ENCODE measurements at places on chromosomes 3 and 15.

GRCh38 chr3:162938083-162938482 lies 1441.5 kb downstream of the OTOL1 start:
- no peak for DNase-seq

DNA sequence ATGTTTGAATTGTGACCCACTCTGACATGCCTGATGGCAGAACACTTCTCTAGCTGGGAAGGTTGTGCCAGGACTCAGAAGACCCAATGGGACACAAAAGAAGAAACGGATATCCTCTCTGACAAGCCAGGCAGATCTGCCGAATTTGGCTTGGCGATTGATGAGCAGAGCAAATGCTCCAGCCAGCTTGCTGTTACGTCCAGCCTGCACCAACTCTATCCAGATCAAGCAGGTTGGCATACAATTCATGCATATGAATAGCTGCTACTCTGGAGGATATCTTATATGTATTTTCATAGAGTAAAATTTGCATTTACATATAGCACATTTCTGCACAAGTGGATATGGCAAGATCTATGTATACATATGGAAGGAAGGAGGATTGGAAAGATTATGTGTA lies 102.8 kb downstream of the PEX5L start:
- DNase-seq = no peak

GRCh38 chr3:64856977-64857516 lies 169.2 kb upstream of the ADAMTS9 start:
- no peak for DNase-seq

GRCh38 chr3:164030194-164030593 lies 1048.1 kb downstream of the SI start:
- DNase-seq = no peak

- no peak for DNase-seq
These were observed 500.6 kb upstream of the MCTP2 start for GRCh38 chr15:93730724-93731123.

DNA sequence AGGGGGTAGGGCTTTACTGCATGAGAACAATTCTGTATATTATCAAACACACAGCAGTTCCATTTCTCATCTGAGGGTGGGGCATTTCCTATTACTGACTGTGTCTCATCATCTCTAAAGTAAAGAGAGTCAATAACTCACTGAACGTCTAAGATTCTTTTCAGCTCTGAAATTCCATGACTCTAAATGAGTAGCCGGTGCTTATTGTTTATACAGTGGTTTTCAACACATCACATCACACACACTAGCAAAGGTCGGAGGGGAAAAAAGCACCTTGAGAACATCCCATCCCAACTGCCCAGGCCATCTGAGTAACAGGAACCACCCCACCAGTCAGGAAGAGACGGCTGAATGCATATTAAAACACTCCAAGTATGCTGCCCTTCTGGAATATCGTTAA lies 196.0 kb downstream of the SUCLG2 start:
- no peak for DNase-seq

- DNase-seq = no peak
These were observed 126.2 kb upstream of the SYNPR start for GRCh38 chr3:63151897-63152296.

- DNase-seq = no peak
These were observed 18.1 kb upstream of the SLC22A13 start for GRCh38 chr3:38247366-38248035.

- DNase-seq = no peak
These were observed 453.7 kb downstream of the FOXP1 start for GRCh38 chr3:71129611-71130431.

DNA sequence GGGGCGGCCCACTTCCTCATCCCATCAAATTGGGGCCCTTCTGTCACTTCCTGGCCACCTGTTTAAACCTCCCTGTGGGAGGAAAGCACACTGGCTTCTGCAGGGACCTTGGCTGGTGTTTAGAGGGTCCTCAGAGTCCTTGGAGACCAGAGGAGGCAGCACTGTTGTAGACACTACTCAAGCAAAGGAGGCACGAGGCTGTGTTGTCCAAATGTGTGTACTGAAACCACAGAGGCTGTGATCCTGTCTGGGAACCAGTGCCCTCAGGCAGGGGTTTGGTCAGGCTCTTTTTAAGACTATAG lies 12.4 kb upstream of the SEC13 start:
- DNase-seq = no peak

GRCh38 chr3:49902511-49903345 lies 945 bp downstream of the MST1R start:
- DNase-seq = no peak

DNA sequence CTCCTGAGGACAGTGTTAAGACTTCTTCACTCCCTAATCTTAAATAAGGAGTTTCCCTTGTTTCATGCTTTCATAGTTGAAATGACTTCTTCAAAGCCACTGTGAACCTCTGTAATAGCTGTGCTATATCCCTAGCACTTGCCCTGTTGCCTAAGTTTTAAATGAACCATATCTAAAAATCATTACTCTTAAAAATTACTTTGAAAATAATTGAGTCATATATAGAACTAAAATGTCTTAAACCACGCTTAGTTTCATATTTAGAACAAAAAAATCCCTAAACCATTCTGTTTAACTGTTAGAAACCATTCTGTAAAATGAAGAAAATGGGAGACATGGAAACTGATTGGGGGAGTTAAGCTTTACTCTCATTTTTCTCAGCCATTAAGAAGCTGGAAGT lies 29.8 kb downstream of the DNAJC19 start:
- no peak for DNase-seq

- no peak for DNase-seq
These were observed at the start of gene CHRNA7 for GRCh38 chr15:32029862-32030781. CHRNA7 (plus strand) TSS chr15:32030515; CDS start chr15:32030595, 80 bp downstream.

- DNase-seq = no peak
These were observed 675.4 kb downstream of the OTOL1 start for GRCh38 chr3:162171970-162172369.

DNA sequence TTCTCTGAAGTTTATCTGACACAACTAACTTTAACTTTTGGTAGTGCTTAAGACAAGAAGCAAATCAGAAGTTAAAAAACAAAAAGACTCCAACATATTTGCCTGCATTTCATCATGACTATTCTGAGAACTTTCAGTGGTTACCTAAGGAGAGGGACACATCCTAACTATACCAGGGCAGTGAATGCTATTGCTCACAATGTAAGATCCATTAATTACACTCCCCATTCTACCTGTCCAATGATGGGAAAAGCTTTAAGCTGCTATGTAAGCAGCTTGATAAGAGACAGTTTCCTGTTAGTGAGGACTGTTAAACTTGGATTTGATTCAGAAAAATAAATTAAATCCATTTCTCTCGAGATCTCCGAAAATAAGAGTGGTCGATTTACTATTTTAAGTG lies 37.5 kb downstream of the SERPINI1 start:
- no peak for DNase-seq

GRCh38 chr3:16433701-16434151 lies 79.8 kb downstream of the RFTN1 start:
- no peak for DNase-seq

DNA sequence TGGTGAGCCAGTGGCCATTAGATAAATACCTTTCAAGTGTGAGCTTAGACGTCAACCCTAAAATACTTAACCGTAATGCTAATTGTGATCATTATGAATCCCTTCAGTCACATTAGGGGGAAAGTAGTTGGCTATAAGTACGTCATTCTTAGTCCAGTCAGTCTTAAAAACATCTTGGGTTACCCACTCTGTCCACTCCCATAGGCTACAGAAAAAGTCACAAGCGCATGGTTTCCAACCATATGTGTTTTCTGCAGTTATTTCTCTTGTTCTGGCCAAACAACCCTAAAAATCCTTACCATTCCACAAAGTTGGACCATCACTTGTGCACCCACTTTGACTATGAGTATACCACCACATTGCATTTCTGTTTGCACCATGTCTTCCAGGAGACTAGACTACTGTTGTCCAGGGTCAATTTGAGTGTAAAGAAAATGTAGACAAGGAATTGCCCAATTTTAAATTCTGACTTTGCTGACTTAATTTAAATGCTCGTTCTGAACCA lies 3.3 kb downstream of the RPL15 start:
- DNase-seq = no peak

DNA sequence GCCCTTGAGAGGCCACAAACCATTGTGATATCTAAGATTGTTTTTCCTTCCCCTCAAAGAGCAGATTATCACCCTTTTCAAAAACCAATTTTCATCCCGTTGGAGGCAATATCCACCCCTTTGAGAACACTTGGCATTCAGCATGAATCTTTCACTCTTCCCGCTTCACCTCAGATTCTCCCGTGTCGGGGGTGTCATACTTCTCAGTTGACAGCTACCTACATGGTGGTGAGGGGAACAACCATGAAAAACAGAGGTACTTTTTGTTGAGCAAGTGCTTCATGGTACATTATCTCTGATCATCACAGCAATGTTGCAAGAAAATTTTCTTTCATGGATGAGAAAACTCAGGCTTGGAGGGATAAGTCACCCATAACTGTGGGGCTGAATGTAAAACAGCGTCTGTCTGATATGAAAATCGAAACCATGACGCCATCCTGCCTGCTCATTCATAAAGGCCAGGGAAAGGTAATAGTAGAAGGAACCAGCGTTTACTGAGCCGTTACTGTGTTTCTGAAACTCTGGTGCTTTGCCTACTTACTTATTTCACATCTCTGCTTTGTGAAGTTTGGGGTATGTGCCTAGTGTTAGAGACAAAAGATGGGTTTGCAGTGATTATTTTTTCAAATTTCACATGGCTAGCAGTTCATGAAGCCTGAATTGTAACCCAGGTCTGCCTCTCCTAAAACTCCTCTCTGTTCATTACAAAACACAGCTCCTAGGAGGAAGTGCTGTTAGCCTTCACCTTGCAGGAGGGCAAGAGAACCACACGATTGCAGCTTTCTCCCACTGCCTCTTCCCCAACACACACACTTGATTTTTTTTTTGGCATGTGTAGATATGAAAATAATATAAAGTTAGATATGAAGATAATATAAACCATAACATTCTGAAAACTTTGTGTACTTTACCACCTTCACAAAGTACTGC lies 35.4 kb downstream of the SV2B start:
- no peak for DNase-seq

- DNase-seq = peak; percentile 77
These were observed at the start of gene ZMYND10 for GRCh38 chr3:50345586-50346234. ZMYND10 (minus strand) TSS chr3:50345732; CDS start chr3:50345579, 153 bp downstream.

DNA sequence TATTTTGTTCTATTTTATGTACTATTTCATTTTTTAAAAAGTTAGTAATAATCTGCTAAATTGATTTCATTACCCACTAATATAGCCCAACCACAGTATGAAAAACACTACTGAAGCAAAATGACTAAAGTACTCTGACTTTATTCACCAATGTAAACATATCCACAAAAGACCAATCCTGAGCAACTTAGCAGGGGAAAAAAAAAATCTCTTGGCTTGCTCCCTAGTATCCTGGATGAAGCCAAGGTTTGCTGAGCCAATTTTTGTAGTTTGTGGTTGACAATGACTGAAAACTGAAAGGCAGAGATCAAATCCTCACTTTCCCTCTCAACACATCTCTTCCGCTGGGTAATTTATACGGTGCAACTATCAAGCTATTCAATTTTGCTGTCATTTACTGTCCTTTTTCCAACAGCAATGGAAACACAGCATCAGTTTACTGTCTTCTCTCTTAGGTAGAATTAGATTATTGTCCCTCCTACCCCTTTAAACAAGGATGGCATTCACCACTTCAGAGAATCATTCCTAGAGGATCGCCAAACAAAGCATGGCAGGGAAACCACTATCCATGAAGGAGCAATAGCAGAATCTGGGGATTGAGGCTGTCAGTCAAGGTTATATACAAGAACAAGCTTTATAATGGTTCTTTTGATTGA lies 149.7 kb downstream of the THRB start:
- no peak for DNase-seq

- DNase-seq = peak; percentile 21
These were observed 2.6 kb downstream of the CLDN1 start for GRCh38 chr3:190319660-190320059.

DNA sequence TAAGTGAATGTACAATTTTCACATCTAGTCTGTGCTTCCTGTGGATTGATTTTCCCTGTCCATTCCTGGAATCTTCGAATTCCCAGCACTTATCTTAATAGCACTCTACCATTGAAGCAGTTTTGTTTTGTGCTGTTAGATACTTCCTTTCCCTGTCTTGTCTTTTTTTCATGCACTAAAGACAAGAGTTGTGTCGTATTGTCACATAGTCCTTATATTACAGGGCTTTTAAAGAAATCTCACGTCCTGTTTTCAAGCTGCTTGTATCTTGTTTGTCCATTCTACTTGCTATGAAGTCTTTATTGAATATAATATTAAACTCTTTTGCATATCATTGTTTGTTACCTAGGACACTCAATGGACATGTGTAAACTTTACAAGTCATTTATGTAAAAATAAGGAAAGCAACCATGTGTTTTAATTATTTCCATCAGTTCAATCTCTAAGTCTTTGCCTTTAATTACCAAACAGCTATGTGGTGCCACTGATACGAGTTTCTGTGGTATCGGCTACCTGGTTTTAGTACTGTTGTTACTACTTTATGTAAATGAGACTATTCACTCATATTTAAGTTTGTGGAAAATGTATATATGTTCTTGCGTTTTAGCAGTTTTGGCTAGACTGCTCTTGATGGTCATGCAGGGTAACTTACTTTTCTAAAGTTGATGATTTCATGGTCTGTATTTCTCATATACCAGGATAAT lies 10.3 kb downstream of the PIK3CA start:
- DNase-seq = no peak

DNA sequence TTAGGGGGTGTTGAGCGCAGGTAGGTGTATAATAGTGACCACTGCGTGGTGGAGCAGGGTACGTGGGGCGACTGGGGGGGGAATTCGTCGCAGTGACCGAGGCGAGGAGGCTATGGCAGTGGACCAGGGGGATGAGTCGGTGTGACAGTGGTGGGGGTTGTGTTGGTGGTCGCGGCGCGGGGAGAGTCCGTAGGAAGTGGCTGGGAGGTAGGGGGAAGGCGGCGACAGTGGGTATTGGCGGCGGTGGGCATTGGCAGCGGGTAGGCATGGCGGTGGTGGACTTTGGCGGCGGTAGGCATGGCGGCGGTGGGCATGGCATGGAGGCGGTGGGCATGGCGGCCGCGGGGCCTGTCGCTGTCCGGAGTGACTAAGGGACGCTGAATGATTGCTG lies 739 bp downstream of the SNRPN start:
- no peak for DNase-seq

DNA sequence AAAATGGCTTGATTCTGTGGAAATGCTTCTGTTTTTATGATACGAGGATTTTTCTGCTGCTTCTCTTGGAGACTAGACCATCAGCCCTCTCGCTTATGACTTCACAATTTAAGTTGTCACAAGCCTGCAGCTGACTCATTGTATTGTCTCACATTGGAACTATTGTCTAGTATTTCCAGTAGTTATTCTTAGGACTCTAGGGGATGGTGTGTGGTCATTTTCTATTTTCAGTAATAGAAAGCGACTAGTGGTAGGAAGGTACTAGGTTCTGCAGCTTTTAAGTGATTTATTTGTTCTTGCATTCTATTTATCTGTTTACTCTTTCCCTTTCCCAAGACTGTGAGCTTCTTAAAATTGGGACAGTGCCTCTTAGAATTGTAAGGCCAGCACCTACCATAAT lies 66.3 kb upstream of the CRTC3 start:
- no peak for DNase-seq

DNA sequence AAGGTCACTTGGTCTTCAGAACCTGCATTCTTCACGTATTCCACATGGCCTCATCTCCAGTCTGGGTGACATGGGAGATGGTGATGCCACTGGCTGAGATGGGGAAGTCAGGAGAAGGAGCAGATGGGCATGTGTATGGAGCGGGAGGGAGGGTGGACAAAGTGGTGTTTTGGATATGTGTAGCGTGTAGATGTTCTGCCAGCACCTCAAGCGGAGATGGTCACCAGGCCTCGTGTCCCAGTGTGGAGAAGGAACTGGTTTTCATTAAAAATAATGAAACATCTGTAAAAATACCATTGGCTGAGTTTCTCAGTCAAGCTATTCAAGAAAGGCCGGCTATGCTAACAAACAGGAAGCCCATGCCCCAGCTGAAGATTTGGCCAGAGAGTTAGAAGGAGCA lies 26.2 kb downstream of the LARP6 start:
- no peak for DNase-seq

All from stimulated activated CD4-positive, alpha-beta T cell treated with anti-CD3 and anti-CD28 coated beads, Interleukin-2, amount 100 ng/mL, for 48 hours (primary cell).